GM23338 (cell line): ENCODE measurements at places on chromosomes 3 and 15. TPM values are rescaled to one million over a fixed set of nuclear protein-coding genes. Genes with fewer than 3 reads are reported as not detected.

The BSN gene
- 5.1 and 5.4 TPM in 2 replicates for total RNA-seq

DNA sequence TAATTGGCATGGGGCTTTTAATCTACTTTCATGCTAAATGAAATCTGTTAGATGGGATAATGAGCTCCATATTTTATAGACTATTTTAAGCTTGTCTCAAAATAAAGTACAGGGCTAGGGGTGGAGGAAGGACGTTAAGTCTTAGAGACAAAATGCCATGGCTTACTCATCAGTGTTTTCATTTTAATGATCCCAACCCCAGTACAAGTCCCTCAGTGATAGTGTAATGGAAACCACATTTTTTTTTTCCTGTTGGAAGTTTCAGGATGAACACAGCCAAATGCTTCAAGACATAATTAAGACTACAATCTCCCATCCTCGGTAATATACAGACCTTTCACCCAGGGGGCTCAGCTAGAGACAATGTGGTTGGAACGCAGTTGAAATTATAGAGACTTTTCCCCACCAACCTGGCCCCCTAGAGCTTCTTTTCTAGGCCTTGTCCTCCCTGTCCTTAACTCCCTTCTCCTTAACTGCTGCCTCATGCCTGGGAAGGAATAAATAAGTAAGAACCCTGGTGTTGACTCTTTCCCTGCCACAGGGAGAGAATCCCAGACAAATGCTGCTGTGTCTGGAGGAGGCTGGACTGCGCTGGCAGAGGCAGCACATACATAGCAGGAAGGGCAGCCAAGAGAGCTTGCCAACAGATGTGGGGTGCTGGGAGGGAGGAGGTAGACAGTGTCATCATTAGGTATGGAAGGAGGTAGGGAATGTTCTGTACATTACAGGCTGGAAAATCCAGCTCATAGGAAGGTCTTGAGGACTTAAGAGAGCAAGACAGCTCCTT, 115.4 kb upstream of the ROPN1 start:
- DNase-seq, result no peak

The ABI3BP gene
- total RNA-seq, result 0.39 and 0.42 TPM in 2 replicates

DNA sequence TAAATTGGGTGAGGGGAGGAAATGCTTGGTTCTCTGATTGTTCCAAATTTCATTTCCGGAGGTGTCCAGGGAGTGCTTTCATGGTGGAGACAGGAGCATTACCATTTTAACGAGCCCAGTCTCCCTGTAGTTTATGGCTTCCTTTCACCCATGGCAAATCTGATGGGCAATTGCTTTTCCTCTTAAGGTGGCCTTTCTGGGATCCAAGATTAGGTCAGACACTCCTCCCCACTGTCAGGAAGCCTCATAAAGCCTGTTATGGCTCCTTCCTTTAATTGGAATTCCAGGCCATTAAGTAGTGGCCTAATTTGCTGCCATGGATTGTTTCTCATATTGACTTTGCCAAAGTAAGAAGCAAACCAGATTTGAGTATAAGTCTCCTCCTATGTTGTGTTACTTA, 157.8 kb downstream of the PDCD6IP start:
- no peak for DNase-seq

GRCh38 chr3:106242781-106243180, 374.0 kb upstream of the CBLB start:
- peak; percentile 6 for DNase-seq

The C3orf22 gene
- not detected in 2 replicates for total RNA-seq
